ENCODE measurements at places on chromosomes 1 and 21.

DNA sequence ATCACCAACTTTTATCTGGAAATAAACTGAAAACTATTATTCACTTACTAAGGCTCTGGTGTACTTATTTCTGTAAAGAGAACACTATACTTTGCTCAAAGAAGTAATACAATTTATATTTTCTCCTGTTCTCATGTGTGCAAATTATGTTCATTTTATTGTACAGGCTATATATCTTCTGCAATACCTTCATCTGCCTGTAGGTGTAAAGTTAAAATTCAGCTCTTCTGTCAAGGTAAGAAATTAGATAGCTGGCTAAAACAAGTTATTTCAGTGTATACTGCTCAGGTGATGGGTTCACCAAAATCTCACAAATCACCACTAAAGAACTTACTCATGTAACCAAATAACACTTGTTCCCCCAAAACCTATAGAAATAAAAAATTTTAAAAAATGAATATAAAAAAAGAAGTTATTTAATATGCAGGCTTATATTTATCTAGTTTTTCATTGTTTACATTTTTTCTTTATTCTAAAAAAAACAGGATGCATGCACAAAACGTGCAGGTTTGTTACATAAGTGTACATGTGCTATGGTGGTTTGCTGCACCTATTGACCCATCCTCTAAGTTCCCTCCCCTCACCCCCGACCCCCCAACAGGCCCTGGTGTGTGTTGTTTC is 81.5 kb downstream of the PTGER3 start:
- DNase-seq = peak; percentile 6

DNA sequence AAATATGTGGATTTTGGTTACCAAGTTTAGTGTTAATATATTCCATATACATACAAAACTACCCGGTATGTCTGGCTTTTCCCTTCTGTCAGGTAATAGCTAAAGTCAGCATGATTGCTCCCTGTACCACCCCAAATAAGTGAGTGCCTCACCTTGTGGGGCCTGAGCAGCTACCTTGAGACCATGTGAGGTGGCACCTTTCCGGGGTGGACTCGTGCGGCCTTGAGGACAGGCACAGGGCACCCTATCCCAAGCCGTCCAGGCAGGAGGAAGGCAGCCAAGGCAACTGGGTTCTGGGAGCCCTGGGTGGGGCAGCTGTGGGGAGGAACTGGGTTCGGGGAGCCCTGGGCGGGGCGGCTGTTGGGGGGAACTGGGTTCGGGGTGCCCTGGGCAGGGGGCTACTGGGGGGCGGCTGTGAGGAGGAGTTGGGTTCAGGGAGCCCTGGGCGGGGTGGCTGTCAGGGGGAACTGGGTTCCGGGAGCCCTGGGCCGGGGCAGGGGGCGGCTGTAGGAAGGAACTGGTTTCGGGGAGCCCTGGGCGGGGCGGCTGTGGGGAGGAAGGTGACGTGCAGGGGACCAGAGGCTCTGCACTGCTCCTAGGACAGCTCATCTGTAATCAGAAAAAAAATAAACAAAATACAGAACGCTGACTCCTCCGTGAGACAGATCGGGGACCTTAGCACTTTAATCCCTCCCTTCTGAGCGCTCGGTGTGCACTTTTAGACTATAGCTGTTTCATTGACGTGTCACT is 63.3 kb downstream of the POFUT2 start:
- no peak for DNase-seq

GRCh38 chr1:218467101-218468072 is 122.3 kb downstream of the TGFB2 start:
- DNase-seq = peak; percentile 89

DNA sequence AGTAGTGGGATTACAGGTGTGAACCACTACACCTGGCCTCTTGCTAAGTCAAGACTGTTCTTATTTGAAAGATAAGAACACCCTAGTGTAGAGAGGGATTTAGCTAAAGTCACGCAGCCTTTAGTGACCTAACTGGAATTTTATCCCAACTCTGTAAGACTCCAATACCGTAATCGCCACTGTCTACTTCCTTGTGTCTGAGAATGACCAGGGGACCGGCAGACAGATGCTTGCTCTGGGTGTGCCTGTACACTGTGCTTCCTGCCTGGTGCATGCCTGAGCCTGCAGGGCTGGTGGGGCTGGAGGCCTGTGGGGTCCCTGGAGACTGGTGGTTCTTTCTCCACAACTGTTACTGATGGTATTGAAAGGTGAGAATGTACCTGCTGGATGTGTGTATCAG is 15.3 kb downstream of the MFSD2A start:
- DNase-seq = no peak

GRCh38 chr1:174209347-174210187 is 50.2 kb downstream of the RABGAP1L start:
- DNase-seq = no peak
